ENCODE measurements at places on chromosomes 4 and X.

GRCh38 chr4:126051689-126052424, 737.1 kb downstream of the FAT4 start:
- no peak for DNase-seq

DNA sequence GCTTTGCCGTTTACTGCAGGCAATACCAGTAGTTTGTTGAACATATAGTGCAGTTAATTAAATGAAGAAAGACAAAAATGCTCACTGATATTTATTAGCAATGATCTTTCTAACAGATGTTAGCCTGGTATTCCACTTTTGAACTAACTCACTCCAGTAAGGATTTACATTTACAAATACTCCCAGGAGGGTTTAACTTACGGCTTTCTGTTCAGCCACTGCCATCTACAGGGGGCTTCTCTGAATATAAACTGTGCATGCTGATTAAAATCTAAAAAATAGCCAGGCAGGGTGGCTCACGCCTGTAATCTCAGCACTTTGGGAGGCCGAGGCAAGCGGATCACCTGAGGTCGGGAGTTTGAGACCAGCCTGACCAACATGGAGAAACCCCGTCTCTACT, 2.2 kb upstream of the SRD5A3 start:
- no peak for DNase-seq

DNA sequence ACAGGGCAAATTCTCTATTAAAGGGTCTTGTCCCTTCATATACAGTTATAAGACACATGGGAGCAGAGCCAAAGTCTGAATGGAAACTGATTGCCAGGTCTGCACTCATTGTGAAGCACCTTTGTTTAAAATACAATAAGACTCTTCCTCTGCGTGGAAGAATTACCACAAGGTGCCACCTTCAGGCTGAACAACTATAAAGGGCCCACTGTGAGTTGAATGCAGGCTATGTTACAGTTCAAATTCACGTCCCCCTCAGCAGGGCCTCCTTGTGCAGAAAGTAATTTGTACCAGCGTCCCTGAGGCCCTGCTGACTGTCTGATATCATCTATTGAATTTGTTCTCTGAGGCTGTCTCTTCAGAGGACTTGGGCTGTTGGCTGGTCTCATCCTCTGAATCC, 225.8 kb upstream of the TEX13C start:
- DNase-seq = no peak

DNA sequence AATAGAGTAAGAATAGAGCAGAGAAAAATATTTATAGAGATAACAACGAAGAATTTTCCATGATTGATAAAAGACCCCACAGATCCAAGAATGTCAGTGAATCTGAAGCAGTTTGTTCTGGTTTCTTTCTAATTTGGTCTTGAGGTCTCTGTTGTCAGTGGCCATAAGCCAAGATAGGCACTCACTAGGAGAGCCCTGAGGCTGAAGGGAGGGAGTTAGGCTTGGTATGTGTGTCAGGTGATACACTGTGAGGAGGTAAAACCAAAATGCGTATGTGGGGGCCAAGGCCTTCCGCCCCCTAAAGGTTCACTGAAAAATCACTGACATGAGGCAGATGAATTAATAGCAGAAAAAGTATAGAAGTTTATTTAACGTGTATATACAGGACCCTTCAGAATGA, 382.3 kb upstream of the HTR2C start:
- no peak for DNase-seq

DNA sequence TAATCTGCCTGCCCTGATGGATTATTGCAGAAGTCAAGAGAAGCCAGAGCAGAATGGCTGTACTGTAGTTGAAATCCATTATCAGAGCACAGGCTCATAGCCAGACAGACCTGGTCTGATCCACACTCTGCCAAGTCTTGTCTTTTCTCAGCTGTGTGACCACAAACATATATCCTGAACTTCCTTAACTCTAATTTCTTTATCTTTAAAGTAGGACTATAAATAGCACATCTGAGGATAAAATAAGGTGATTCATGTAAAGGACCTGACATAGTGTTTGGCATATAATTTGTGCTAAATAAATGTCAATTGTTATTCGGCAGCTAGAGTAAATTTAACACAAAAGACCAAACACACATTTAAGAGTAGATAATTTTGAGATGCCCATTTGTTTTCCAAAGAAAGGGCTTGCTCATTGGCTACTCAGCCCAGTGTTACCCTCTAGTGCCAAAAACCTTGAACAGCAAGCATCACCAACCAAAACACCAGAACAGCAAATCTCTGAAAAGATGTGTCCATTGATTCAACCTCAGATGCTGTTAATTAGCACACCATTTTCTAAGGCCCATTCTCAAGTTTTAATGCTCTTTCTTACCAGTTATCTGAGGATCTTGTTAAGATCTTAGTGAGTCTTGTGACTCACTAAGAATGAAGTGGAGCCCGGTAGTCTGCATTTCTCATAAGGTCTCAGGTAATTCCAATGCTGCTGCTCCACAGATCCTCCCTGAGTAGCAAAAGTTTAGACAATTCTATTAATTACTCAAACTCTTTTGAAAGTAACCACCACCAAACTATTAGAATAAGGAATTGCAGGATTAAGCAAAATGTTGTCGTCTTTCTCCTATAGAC, 108.8 kb downstream of the HHIP start:
- no peak for DNase-seq

- no peak for DNase-seq
Observed at GRCh38 chr4:15521442-15522039, 51.9 kb downstream of the CC2D2A start.

GRCh38 chr4:73911746-73912145, 42.6 kb downstream of the CXCL1 start:
- no peak for DNase-seq

DNA sequence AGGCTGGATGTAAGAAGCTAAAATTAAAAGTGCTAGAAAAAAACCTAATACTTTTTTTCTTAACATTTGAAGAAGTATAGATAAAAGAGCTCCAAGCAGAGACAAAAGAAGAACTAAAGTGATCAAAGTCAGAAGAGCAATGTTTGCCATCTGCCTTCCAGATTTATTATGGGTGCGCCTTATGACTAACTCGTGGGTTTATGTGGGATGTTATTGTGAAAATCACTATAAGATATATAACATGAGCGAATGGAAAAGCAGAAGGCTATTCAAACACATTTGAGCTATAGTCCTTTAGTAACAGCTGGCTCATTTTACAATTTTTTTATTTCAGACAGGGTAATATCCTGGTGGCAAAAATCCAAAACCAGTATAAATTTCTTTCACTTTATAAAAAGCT, 1040.7 kb downstream of the RAPGEF2 start:
- DNase-seq = no peak
